ENCODE measurements at places on chromosomes 2 and 18.

GRCh38 chr2:26737221-26737620, 26.9 kb upstream of the SLC35F6 start:
- no peak for DNase-seq

GRCh38 chr2:116716038-116716437, 1098.5 kb upstream of the DDX18 start:
- no peak for DNase-seq

DNA sequence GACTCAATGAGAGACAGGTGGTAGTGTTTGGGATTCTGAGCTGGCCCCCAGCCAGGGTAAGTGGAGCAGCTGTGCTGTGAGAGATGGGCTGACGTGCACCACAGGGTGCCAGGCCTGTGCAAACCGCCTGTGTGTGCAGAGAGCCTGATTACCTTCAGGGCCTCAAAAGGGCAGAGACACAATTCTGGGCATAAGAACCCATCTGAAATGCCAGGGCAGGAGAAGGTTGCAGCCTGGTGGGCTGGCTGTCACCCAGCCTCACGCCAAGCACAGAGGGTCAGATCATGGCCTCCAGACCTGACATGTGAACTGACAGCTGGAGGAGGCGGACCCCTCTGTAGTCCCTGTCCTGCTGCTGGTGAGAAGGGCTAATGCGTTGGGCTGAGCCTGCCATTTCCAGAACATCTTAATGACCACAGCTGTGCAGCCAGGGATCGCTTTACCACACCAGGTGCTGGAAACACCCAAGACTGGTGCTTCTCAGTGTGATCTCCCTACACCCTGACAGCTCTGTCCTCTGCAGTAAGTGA, 100.9 kb downstream of the ARL4C start:
- no peak for DNase-seq

DNA sequence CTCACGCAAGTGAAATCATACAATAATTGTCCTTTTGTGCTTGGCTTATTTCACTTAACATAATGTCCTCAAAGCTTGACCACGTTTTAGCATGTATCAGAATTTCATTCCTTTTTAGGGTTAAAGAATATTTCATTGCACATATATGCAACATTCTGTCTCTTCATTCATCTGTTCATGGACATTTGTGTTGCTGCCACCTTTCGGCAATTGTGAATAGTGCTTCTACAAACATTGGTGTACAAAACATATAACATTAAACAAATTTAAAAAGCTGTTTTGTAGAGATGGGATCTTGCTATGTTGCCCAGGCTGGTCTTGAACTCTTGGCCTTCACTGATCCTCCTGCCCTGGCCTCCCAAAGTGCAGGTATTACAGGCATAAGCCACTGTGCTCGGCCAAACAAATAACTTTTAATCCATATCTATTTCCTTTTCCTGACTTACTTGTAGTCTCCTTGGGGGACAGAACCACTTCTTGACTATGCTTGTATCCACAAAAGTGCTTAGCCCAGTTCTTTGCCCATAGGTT, 209.3 kb downstream of the SLC4A3 start:
- no peak for DNase-seq

GRCh38 chr2:6538607-6539006, 327.1 kb downstream of the CMPK2 start:
- DNase-seq = no peak

- DNase-seq = no peak
Observed at GRCh38 chr2:160596441-160596840, 102.8 kb upstream of the RBMS1 start.

- DNase-seq = no peak
Observed at GRCh38 chr2:10897956-10898355, 13.8 kb upstream of the KCNF1 start.

- DNase-seq = no peak
Observed at GRCh38 chr2:188869550-188869949, 104.6 kb upstream of the COL3A1 start.

DNA sequence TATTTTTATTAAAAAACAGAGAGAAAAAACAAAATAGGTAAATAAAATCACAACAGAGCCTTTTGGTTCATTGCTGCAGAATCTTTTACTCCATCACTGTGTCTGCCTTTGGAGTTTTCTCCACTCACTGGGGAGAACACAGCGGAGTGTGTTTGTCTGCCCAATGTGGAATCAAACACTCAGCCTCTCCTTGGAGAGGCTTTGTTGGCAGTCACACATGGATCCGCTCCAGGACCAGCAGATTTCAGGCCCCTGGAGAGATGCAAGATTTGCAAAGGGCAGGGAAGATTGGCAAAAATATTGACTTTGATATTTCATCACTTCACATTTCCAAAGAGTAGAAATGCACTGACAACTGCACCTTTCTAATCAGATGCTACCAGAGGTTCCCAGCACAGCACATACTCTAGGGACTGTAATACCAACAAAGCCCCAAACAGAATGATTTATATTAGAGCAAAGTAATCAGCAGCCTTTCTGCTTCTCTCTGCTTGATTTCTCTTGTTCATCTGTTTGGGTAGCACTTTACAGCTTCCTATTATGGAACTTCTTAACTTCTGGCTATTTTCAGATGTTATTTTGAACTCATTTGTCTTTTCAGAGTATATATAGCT, 1898.8 kb upstream of the PIK3C3 start:
- DNase-seq = no peak

Data from GDM1 (cell line).